ENCODE measurements at places on chromosomes 3 and 15.

DNA sequence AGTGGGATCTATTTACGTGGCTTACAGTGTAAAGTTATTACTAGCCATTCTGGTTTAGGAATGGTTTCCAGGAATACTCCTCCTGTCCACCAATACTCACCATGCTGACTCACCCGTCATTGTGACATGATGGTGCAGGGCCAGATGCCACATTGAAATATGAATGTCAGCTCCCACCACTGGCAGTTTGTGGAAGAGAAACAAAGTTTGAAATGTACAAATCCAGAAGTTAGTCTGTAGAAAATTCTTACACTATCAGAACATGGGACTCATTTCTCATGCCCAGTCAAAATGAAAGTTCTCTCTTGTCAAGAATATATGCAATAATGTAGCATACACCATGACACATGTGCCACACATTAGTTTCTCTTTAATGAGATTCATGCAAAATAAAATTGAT is 14.4 kb upstream of the TSPAN3 start:
- DNase-seq: peak; percentile 64
- no peaks in the 10 kb centered on the region for H3K27me3 ChIP-seq
- H3K36me3 ChIP-seq: no peaks in the 10 kb centered on the region
- H3K4me3 ChIP-seq: no peak overlapping the region
- H3K27ac ChIP-seq: no peak overlapping the region

DNA sequence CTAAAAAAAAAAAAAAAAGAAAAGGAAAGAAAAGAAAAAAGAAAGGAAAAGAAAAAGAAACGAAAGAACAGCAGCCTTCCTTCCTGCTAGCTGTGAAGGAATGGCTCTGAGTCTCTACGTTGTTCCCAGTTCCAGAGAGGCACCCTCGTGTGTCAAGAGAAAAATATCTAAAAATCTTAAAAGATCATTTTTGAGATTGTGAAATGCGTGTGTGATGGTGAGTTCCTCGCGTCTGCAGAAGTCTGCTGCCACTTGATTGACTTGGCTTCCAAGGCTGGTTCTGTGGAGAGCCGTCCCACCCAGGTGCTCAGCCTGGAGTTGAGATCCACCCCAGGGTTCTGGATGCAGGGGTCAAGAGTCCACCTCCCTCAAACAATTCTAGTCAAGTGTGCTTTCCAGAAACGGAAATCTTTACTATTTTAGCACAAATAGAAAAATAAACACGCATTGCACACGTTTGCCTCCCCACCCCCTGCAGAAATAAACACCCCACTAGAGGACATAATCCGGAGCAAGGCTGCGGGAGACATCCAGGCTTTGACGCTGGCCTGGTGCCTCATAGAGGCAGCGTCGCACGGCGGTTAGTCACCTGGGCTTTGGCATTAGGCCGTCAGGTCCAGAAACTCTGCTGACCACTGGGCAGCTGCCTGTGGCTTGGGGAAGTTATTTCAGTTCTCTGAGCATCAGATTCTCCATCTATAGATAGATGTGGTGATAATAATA is 265.4 kb downstream of the FAM43A start:
- no peaks in the 10 kb centered on the region for H3K4me1 ChIP-seq
- no peaks in the 10 kb centered on the region for H3K36me3 ChIP-seq
- peaks cover 25% of the 10 kb centered on the region for H3K27me3 ChIP-seq
- H3K27ac ChIP-seq: no peak overlapping the region
- no peak overlapping the region for H3K4me3 ChIP-seq

GRCh38 chr3:156674911-156675829 is 780 bp downstream of the TIPARP start:
- H3K27ac ChIP-seq: peak overlapping the region; percentile 79
- no peaks in the 10 kb centered on the region for H3K27me3 ChIP-seq
- peak overlapping the region; percentile 97 for H3K4me3 ChIP-seq
- DNase-seq: peak; percentile 60
- H3K4me1 ChIP-seq: peaks cover 2% of the 10 kb centered on the region

DNA sequence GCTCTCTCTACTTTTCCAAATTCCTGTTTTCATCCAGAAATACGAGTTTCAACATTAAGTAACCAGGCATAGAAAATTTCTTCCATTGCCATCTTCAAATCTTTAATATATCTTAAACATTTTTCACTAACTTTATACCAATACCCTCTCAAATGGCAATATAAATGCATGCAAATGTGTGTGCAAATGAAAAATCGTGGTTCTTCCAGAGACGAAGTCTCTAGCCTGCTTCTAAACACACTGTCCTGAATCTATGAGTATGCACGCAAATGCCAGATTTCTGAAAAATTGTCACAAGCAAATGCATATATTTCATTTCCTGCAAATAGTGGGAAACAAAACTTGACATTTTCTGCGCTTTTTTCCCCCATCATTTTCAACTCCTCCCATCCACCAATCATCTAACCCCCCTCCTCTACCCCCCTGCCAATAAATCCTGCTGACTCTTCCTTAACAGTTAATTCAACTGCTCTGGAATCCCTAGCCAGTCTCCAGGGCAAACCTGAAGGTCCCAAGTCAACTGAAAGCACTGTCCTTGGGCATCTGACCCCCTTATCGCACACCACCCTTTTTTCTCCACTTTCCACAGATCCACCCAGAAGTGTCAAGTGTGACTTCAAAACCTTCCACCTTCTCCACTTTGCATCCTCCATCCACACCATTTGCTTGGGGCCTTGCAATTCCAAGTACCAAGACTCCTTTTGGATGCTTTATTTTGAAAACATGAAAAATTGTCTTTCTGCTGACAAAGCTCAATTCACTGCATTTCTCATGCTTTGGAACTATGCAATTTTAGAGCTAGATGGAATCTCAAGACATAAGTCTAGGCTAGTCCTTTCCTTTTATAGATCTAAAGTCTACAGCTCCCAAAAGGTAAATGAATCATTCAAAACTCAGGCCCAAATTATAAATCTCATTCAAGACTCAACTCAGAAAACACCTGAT is 144.7 kb downstream of the OSBPL10 start:
- no peaks in the 10 kb centered on the region for H3K27me3 ChIP-seq
- no peaks in the 10 kb centered on the region for H3K36me3 ChIP-seq
- H3K4me3 ChIP-seq: no peak overlapping the region
- DNase-seq: no peak
- H3K4me1 ChIP-seq: peaks cover 2% of the 10 kb centered on the region

DNA sequence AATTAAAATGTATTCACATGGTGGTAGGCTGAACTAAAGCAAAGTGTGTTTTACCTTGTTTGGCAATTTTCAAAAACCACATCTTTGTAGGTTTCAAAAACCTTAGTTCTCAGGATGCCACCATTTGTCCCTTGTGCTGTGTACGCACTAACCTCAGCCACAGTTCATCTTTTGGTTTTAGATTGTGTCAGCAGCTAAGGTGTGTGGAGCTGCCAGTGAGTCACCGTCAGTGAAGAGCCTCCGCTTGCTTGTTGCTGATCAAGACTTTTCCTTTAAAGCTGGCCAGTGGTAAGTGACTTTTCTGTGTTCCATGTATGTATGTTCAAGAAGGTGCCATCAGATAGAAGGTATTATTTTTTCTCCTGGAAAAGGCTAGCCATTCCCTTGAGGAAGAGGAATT is 21.1 kb downstream of the OXNAD1 start:
- H3K27me3 ChIP-seq: no peaks in the 10 kb centered on the region
- no peaks in the 10 kb centered on the region for H3K36me3 ChIP-seq
- DNase-seq: no peak
- no peak overlapping the region for H3K4me3 ChIP-seq
- H3K27ac ChIP-seq: no peak overlapping the region
- no peaks in the 10 kb centered on the region for H3K4me1 ChIP-seq

GRCh38 chr15:23446215-23447106 is 582 bp downstream of the GOLGA6L2 start:
- no peaks in the 10 kb centered on the region for H3K36me3 ChIP-seq
- H3K4me1 ChIP-seq: no peaks in the 10 kb centered on the region
- H3K27ac ChIP-seq: no peak overlapping the region
- H3K27me3 ChIP-seq: no peaks in the 10 kb centered on the region
- no peak for DNase-seq

DNA sequence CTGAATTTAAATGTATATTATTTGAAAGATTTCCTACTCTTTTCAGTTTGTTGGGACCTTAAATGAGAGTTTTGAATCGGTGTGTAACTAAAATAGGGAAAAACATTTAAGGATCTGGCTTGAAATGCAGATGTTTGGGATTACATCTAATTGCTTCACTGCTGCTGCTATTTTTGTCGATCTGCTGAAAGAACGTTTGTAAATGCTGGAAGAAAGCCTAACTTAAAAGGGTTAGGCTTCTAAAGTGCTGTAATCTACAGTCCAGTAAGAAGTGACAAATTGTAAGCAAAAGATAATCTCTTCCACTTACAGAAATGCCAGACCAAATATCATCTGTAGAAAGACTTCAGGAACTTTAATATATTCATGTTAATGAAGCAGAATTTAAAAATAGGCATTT is 691.6 kb downstream of the ZNF385D start:
- no peaks in the 10 kb centered on the region for H3K36me3 ChIP-seq
- DNase-seq: no peak
- no peaks in the 10 kb centered on the region for H3K27me3 ChIP-seq
- no peak overlapping the region for H3K27ac ChIP-seq

DNA sequence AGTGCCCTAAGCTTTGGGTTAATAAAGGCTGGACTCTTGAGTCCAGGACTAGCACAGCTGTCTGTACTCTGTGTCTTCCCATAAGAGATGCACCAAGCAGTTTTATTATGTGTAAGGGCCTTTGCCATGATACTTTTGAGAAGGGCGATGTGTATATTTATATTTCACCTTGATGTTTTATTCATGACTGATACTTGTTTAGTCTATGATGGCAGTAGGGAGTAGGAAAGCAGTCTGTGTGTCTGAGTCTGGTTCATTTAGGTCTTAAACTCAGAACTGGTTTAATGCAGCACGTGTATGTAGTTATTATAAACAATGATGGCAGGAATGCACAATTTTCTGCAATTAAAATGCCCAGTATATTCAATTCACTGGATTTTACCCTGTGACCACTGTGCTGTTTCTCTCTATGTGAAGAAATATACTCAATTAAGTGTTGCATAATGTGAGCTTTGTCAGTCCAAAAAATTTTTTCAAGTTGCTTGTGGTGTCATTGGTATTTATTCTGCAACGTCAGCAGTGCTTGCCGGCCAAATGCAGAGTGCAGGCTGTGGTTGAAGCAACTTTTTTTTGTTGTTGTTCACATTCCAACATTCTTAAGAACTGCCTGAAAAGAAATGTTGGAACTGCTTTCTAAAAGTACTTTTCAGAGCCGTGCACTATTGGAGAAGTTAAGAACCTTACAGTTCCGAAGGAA is 423.7 kb upstream of the SEMA6D start:
- no peak overlapping the region for H3K27ac ChIP-seq
- H3K36me3 ChIP-seq: no peaks in the 10 kb centered on the region
- H3K4me1 ChIP-seq: no peaks in the 10 kb centered on the region
- peak; percentile 93 for DNase-seq
- no peak overlapping the region for H3K4me3 ChIP-seq

DNA sequence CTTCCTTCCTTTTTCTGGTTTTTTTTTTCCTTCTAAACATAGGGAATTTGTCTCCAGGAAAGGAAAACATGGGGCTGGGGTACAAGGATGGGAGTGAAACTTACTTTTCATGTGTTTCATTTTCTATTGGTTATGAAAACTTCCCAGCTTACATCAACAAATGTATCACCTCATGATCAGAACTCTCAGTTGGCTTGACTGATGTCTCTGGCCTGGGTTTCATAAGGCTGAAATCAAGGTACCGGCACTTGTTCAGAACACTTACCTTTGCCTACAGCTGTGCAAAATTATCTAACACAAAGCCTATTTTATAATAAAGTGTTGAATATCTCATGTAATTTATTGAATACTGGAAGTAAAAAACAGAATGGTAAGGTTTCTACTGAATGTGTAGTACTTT is 91.8 kb upstream of the STT3B start:
- H3K4me3 ChIP-seq: no peak overlapping the region
- H3K4me1 ChIP-seq: no peaks in the 10 kb centered on the region
- no peak for DNase-seq
- H3K27me3 ChIP-seq: no peaks in the 10 kb centered on the region
- H3K36me3 ChIP-seq: no peaks in the 10 kb centered on the region
- no peak overlapping the region for H3K27ac ChIP-seq

DNA sequence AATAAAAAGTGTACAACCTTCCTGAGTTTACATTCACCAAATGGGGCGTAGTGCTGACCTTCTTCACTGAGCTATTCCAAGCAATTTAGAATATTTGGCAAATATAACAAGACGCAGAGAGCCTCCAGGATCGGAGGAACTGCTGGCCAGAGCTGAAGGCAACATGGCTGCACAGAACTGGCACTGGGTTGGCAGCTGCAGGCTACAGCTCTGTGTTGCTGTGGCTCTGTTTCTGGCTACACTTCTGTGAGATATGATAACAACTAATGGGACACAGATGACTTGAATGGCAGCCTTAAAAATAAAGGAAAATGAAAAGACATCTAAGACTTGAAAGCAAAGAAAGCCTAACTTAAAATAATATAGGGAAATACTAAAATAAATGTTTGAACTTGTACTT is 10.8 kb upstream of the SLC6A20 start:
- H3K27ac ChIP-seq: no peak overlapping the region
- no peaks in the 10 kb centered on the region for H3K27me3 ChIP-seq
- DNase-seq: no peak
- H3K4me1 ChIP-seq: no peaks in the 10 kb centered on the region
